Hepatocyte (in vitro differentiated cells): ENCODE measurements at places on chromosomes 7 and 10.

DNA sequence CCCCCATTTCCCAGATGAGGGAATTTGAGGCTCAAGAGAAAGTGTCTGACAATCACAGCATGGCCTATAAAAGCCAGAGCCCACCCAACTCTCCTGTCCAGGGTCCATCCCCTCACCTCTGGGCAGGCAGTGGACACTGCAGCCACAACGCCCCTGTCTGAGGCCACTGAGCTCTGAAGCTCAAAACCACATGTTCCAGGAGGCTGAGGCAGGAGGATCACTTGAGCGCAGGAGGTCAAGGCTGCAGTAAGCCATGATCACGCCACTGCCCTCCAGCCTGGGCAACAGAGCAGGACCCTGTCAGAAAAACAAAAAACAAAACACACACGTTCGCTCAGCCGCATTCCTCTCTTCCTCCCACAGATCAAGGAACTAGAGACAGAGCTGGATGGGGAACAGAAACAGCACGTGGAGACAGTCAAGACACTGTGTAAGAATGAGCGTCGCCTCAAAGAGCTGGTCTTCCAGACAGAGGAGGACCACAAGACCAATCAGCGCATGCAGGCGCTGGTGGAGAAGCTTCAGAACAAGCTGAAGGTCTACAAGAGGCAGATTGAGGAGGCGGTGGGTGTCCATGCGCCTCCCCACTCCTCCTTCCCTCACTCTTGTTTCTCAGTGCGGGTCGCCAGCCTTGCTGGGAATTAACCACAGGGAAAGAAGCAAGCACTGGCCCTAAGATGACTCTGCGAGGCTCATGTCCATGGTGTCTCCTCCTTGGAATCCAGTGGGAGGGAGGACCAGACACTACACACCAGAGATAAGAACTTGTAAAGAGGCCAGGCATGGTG lies 20.0 kb upstream of the ARPC1A start:
- no peak for DNase-seq

DNA sequence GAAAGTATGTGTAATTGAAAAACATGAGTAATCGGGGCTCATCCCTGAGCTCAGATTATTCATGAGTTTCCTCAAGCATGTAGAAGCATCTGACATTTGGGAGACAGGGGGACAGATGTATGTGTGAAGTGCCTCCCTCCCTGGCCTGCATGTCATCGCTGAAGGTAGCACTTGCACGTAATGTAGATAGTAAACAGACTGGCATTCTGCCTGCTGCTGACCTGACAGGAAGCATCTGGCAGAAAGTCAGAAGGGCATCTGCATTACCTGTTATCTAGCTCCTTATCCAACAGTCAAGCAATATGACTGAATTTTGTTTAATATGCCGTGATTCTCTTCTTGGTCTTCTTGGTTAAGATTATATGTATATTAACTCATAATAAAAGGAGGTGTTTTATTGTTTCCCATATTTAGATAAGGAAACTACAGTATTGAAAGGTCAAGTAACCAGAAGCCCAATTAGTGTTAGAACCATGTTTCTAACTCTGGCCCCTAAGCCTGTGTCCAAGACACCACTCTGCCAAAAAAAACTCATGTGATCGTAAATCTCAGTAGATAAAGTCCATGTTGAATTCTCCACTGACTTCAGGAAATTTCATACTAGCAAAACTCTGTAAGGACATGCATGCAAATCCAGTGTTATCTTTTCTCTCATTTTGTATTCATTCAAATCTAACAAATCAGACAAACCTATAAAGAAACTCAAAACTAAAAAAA lies 918.1 kb upstream of the MBL2 start:
- no peak for DNase-seq

GRCh38 chr7:28301148-28301641 lies 111.1 kb upstream of the CREB5 start:
- no peak for DNase-seq

- DNase-seq: no peak
These were observed 141.1 kb upstream of the ITGB1 start for GRCh38 chr10:33098951-33099663.

DNA sequence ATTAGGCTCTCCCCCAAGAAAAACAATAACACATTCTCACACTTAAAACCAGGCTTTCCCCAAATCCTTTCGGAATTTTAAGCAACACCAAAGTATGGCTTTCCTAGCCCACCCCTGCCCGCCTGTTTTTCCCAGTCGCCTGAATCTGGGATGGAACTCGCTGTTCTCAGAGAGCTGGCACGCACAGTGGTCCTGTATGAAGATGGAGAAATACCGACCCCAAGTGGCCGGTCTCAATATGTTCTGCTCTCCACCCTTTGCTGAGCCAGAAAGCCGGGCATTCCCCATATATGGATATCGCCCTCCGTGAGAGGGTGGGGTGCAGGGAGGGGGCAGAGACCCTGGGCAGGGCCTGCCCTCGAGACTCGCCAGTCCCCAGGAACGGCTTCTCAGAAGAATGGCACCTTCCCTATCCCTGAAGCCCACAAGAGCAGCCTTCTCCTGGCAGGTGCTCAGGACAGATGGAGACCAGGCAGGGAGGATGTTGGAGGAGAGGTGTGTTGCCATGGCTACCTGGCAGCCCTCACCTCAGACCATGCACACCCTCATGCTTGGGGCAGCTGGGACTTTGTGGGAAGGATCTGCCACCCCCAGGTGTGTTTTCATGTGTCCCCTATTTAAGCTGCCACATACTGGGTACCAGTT lies 3.4 kb downstream of the TACR2 start:
- peak; percentile 81 for DNase-seq

- no peak for DNase-seq
These were observed 25.5 kb downstream of the C1GALT1 start for GRCh38 chr7:7207876-7208275.

DNA sequence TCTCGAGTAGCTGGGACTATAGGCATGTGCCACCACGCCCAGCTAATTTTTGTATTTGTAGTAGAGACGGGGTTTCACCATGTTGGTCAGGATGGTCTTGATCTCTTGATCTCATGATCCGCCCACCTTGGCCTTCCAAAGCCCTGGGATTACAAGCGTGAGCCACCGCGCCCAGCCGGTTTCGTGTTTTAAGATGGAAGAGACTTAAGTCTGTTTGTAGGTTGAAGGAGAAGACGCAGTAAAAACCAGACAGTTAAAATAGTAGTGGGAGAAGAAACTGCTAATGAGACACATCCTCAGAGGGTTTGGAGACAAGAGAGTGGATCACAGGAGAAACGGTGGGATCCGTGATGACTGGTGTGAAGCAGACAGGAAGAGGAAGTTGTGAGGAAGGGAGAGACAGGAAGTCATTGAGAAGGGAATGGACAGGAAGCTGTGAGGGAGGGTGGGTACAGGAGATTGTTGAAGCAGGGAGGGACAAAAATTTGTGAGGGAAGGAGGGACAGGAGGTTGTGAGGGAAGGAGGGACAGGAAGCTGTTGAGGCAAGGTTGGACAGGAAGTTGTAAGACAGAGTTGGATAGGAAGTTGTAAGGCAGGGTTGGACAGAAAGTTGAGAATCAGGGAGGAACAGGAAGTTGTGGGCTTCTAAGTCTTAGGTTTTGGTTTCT lies 115.5 kb downstream of the WDFY4 start:
- no peak for DNase-seq

DNA sequence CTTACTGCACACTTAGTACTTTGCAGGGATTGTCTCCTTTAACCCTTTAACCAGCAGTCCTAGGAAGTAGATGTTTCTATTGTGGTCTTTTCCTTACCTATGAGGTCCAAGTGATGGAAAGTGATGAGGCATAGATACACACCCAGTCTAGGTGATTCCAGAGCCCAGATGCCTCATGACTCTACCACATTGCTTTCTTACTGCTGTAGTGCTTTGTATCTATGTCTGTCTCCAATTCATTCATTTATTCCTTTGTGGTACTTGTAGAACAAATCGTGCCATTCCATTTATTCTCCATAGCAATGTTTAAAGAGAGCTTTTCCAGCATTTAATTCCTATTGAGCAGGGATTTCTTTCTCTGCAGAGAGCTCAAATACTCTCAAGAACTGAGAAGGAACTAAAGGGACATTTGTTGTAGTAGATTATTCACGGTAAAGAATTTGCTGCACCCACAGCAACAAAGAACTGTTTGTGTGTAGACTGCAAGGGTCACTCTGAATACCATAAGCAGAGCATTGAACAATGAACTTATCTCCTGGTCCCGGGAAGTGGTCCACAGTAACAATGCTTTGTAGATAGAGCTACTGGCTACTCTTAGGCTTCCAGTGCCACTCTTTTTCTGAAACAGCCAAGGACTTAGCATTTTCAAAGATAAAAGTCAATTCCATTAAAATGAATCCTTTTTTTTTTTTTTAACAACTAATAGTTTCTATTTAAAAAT lies 337.0 kb downstream of the PTEN start:
- DNase-seq: no peak
